ENCODE measurements at places on chromosomes 4 and X.
A peak's percentile ranks its signal among the peaks of the same experiment; 100 is the strongest.

DNA sequence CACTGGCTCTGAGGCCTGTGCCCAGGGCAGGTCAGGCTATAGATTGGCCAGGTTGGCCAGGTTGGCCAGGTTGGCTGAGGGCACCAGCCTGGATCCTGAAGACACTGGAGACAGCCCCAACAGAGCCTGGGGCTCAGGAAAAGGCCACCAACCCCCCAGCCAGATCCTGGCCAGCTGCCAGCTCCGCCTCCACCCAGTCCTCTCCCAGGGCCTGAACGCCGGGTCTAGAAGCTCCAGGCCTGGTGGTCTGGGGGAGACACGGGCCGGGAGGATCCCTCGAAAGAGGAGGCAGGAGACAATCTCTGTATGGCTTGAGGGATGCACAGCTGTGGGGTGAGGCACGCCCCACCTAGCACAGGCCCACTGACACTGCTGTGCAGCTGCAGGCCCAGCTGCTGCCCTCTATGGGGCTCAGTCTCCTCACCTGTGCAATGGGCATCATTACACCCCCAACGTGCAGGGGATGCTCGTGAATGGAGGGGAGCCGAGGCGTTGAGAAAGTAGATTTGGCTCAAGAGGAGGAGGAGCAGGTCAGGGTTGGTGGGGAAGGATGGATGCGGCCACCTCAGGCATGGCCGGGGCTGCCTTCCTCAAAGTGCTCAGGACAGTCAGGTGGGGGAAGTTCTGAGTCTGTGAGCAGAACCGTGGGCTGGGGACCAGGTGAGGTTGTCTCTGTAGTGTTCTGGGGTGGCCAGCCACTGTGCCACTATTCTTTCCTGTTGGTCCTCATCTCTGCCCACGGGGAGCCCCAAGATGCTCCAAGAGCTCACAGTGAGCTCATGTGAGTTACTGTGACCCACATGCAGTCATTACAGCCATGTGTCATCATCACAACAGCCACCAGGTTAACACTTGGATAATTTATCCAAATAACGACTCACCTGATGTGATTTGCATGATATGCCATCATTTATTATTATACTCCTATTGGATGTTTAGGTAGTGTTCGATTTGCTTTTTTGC lies 10.8 kb upstream of the GAGE10 start:
- DNase-seq, result no peak

DNA sequence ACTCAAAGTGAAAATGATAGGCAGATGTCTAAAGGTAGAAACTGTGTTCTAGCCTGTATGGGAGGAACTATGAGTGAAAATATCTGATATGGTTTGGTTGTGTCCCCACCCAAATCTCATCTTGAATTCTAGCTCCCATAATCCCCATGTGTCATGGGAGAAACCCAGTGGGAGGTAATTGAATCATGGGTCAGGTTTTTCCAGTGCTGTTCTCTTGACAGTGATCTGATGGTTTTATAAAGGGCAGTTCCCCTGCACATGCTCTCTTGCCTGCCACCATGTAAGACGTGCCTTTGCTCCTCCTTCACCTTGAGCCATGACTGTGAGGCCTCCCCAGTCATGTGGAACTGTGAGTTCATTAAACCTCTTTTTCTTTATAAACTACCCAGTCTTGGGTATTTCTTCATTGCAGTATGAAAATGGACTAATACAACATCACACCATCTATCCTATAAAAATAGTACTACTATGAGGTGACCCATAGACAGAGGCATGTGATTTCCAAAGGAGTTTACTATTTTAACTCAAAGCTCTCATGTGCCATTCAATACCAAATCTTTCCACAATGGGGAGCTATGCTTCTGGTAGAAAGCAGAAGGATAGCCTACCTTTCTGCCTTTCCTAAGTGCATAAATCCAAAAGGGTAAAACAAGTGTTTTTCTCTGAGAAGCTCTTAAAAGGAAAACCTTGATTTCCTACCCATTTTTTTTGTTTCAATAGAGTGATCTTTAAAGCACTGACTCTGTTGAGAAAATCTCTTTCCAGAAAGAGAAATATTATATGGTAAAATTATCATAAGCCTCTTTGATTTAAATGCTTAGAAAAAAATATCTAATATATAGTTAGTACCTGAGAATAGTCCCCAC lies 38.8 kb downstream of the SEC31A start:
- peak; percentile 26 for DNase-seq

DNA sequence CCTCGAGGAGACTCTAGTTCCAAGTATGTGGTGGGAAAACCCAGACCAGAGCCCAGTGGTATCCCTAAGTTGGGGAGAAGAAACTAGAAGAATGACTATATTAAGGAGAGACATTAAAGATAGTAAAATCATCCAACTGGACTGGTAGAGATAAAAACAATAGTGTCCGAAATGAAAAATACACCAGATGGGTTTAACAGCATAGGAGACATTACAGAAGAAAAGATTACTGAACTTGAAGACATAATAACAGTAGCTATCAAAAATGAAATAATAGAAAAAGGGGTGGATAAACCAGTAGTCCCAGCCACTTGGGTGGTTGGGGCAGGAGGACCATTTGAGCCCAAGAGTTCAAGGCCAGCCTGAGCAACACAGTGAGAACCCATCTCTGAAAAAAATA lies 31.9 kb downstream of the SMIM14 start:
- DNase-seq, result no peak

GRCh38 chr4:105060628-105061027 lies 86.0 kb upstream of the TET2 start:
- peak; percentile 44 for DNase-seq

GRCh38 chr4:124970011-124970410 lies 257.5 kb upstream of the ANKRD50 start:
- DNase-seq, result peak; percentile 78

DNA sequence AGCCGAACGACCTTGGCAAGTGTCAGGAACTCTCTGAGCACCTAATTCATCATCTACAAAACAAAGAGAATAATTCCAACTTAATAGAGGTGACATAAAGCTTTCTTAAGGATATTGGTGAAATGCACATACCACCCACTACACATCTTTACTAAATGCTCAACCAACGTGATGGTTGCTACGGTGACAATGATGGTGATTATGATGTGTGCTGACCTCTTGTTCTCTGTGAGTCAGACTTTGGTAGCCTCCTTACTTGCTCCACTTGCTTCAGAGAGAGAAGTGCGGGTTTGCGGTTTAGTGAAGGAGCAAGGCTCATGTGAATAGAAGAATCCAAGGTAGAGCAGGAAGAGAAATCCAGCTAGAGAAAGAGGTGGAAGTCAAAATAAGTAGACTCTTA lies 52.8 kb upstream of the CLNK start:
- DNase-seq, result peak; percentile 52

GRCh38 chr4:138438608-138439007 lies 196.5 kb upstream of the SLC7A11 start:
- no peak for DNase-seq

GRCh38 chr4:38762560-38762959 lies 20.2 kb downstream of the TLR10 start:
- no peak for DNase-seq

DNA sequence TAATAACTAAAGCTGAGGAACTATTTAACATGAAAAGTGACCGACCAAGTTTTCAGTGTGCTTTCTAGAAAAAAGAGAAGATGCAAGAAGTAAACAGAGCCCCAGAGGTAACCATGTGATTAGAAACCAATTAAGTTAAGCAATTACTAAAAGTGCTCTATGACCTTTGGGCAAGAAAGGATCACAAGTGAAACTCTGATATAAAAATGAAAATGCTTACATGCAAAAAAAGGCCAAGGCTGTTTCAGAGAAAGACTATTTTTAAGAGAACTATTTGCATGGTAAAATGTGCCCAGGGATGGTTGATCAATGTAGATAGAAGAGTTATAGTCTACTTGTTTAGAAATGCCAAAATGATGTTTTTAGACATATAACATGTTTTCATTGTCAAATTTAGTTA lies 22.0 kb downstream of the KLHL15 start:
- DNase-seq, result no peak

DNA sequence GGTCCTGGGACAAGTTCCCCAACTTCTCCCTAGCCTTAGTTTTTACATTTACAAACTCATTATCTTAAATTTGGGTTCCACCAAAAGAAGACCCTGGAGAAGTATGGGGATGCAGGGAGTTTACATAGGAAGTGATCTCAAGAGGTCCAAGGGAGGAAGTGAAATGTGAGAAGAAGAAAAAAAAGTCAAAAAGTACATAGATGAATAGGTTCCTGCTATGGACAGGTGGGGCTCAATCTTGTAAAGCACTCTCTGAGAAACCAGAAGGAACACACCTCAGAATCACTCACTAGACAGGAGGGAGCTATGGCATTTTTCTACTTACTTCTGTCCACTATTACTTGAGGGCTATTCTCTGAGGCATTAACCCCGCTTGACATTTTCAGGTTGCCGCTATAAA lies 56.6 kb downstream of the ARHGAP6 start:
- DNase-seq, result no peak

GRCh38 chr4:140740422-140740821 lies 15.8 kb downstream of the TBC1D9 start:
- DNase-seq, result no peak

DNA sequence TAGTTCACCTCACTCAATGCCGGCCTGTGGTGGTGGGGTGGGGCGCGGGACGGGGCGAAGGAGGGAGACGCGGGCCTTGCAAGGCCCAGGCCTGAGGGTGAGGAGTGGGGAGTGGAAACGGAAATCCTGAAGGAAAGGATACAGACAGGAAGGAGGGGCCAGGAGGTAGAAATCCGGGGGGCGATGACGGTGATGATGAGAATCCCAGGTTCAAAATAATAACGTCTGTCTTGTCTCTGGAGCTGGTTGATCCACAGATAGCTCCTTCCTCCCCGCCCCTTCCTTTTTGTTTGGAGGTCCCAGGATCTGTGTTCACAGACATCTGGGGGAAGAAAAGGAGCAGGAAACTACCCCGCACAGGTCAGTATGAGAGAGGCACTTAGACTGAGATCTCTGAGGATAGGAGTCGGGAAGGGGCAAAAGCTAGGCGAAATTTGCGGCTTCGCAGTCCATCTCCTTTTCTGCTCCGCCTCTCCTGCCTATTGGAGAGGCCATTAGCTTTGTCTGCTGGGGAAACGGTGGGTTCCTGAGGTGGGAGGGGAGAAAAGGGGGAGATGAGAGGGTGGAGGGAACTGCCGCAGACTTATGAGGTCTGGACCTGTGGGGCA lies 746 bp downstream of the TCEAL7 start:
- peak; percentile 25 for DNase-seq
